ENCODE measurements at places on chromosomes 3 and 15.

DNA sequence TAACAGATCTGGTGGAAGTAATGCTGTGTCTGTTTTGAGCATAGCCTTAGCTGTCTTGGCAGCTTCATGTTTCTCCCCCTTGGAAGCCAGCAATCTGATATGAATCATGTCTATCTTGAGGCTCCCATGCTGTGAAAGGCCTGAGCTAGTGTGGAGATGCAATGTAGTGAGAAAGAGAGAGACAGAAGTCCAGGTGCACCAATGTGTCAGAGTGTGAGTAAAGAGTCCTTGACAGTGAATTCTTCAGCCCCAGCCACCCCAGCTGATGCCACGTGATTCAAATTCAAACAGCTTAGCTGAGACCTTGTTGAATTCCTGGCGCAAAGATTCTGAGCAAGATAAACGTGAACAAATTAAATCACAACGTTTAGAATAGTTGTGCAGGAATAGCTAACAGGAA, 704.2 kb downstream of the EDEM1 start:
- DNase-seq = no peak

DNA sequence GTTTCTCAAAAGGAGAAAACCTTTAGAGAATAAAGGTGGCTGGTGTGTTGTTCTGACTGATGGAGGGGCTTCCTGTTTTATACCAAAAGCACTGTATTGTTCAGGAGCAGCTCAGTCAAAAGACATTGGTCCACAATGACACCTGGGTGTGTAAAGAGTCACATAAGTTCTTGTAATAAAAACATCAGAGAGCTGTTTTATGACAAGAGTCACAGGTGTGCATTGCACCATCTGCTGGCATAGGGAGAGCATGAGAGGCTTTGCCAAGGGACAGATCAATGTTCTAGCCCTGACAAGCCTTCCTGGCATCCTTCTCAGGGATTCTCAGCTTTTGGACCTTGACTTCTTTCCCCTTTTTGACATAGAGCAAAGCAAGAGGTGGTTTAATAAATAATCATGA, 20.4 kb downstream of the ARPP21 start:
- no peak for DNase-seq

GRCh38 chr3:39144095-39144747, 9.2 kb downstream of the CSRNP1 start:
- DNase-seq = no peak

DNA sequence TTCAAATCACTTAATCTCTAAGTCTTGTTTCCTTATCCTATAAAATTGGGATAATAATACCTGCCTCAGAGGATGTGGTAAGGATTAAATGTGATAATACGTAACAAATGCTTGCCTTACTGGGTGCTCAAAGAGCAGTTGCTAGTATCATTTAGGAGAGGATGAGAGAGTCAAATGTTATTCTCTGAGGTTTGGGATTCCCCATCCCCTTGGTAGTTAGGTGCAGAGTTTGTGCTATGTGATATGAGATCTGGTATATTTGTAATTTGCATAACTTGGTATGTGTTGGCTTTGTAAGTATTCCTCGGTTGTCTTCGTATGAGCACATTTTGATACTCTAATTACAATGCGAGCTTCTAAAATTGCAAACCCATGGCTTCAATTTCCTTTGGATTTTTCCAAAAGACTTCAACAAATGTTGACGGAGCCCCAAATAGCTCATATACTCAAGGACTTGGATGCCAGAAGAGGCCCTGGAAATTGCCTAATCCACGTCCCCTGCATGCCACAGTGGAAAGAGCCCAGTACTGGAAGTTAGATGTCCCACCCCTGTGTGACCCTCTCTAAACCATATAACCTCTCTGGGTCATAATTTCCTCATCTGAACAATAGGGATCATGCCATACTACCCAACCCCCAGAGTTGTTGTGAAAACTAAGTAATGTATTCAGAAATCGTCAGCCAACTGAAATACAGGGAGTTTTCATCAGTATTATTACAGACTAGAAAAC, 85.0 kb downstream of the FBN1 start:
- DNase-seq = no peak

GRCh38 chr3:21734746-21735145, 16.3 kb downstream of the ZNF385D start:
- DNase-seq = no peak

GRCh38 chr3:157142315-157142714, 17.6 kb downstream of the CCNL1 start:
- no peak for DNase-seq

GRCh38 chr3:189625572-189625971, 5.6 kb upstream of the TP63 start:
- DNase-seq = no peak

GRCh38 chr3:89932882-89933281, 825.5 kb downstream of the EPHA3 start:
- DNase-seq = no peak

DNA sequence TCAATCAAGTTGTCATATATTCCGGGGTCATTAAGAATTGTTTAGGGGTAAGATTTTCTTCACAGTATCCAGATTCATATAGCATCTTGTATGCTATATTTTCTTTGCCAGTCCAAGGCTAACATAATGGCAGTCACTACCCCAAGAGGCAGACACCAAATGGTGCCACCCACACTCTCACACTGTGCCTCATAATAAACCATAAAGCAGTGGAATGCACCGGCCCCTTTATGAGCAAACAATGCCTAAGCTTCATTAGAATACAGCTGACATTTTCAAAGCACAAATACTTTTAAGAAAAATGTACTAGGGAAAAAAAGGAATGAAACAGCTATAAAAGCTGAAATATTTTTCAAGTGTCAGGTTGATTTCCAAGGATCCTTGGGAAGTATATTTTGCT, 121.6 kb downstream of the TFDP2 start:
- DNase-seq = no peak

GRCh38 chr15:20643829-20644425, 102.3 kb upstream of the GOLGA6L6 start:
- no peak for DNase-seq

DNA sequence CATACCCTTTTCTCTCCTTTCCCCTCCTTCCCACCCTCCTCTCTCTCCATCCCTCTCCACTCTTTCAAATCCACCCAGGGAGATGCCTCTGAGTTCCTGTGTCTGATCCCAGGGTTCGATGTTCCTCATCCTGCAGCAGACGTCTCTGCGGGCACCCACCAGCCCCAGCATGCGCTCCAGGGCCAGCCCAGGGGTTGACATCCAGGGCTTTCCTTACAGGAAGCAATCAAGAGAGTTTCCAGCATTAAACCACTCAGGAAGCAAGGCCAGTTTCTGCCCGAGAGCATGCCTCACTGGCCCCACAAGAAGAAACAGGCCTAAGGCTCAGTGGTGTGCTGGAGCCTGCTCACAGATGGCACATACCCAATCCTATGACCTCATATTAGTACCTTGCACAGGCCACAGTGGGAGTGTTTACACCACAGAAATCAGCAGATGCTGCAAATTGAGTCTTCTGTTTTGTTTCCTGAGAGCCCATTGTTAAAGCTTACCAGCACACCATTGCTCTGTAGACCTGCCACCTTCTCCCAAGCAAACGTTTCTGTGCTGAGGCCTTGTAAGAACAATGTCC, 13.2 kb downstream of the SLC6A1 start:
- DNase-seq = no peak

DNA sequence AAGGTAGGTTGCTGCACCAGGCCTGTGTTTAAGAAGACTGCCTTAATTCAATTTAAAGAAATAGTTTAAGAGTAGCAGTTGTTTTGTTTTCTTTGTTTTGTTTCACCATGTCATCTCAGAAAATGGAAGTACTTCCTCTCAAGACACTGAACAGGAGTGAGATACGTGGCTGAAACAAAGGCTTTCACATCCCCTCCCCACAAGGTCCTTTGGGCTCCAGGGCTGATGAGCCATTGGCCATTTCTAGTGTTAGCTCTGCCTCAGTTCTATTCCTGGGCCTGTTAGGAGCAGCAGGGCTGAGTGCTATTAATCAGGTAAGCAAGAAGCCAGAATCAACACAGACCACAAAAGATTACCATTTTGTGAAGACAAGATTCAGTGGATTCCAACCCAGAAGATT, 132.8 kb downstream of the KCNAB1 start:
- no peak for DNase-seq

GRCh38 chr3:150165396-150166094, 194.8 kb upstream of the PFN2 start:
- no peak for DNase-seq

DNA sequence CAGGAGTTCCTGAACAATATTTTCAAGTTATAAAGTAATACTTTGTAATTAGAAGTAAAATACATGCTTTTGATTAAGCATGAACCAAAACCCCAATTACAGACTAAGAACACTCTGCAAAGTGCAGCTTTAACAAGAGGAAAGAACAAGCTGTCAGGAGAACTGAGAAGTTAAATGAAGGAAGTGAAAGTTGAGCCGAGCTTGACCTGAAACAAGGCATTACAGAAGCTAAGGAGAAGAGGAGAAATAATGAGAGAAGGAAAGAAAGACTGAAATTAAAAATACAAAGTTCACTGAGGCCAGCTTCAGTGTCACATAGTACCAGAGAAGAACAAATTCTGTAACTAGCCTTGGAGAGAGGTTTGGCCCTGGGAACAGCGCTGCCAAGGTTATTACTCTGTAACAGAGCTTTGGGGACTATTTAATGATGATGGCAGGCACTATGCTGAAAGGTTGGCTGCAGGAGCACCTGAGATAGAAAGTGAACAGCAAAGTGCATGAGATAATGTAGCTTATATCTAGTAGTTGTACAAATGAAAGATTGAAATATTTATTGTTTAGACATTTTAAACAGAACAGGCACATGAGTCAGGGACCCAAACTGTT, 241.9 kb upstream of the PEX5L start:
- no peak for DNase-seq

DNA sequence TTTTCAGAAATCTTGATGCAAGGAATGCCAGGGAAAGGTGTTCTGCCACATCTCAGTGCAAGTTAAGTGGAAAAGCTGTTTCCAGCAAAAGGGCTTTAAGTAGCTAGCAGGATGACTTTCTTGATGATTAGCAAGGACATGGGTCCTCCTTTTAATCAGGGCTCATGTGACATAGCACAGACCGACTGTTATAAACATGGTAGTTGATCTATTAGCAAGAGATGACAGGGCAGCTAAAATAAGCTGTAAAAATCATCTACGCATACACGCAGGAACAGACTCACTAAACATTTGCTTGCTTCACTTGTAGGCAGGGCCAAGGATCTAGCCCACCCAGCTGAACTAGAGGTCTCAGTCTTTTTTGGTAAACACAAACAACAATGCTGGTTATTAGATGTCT, 69.0 kb downstream of the GOLIM4 start:
- DNase-seq = no peak

- no peak for DNase-seq
Observed at GRCh38 chr3:64441861-64442260, 216.6 kb upstream of the PRICKLE2 start.

- DNase-seq = no peak
Observed at GRCh38 chr15:58748040-58748851, 1.3 kb downstream of the ADAM10 start.

GRCh38 chr15:101121511-101122090, 130.2 kb downstream of the CHSY1 start:
- DNase-seq = no peak

DNA sequence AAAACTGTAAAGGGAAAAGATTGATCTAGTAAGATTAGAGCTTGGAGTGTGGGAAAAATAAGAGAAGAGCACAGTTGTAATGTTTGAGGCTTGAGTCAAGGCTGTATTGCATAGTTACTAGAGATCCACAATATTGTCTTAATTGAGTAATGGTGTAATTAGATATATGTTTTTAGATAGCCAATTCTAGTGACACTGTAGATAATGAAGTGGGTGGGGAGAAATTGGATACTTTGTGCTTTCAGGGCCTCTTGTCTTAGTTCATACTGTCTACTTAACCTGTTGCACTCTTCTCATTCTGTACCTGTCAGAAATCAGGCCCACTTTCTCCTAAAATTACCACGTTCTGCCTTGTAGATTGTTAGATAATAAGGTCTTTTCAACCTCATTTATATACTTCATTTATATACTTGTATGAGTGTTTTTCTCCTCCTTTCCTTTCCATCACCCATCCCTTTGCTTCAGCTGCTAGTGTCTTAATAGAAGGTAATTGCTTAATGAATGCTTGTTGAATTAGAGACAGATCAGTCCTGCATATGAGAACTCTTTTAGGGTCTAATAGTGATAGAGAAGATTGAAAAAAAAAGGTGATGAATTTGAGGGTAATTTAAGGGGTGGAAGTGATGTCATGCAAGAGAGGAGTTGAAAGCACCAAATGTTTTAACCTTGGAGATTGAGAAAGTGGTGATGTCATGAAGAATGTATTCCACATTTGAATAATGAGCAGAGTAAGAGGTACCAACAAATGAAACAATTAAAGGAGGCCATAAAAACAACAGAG, 32.0 kb downstream of the PIK3CA start:
- no peak for DNase-seq

GRCh38 chr3:71930056-71930991, 145.4 kb upstream of the PROK2 start:
- DNase-seq = peak; percentile 23

- DNase-seq = no peak
Observed at GRCh38 chr15:72732516-72732915, 46.5 kb downstream of the BBS4 start.

- DNase-seq = no peak
Observed at GRCh38 chr15:59738676-59739075, 49.6 kb upstream of the BNIP2 start.

GRCh38 chr15:39300451-39301153, 280.3 kb upstream of the THBS1 start:
- DNase-seq = no peak

DNA sequence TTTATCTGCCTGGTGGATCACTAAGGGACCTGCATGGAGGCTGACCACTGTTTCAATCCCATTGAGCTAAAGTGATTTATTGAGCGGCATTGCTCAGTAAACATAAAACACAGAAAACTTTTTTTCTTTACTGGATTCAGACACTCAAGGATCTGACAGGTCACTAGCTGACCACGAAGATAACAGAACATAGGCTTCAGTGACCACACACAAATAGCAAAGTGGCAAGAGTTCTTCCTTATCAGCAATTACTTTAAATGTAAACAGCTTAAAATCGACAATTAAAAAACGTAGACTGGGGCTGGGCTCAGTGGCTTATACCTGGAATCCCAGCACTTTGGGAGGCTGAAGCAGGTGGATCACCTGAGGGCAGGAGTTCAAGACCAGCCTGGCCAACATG, 48.7 kb downstream of the STAG1 start:
- DNase-seq = no peak

- no peak for DNase-seq
Observed at GRCh38 chr3:183927059-183927458, 42.4 kb upstream of the PARL start.

- DNase-seq = no peak
Observed at GRCh38 chr15:33553157-33553556, 242.4 kb downstream of the RYR3 start.

DNA sequence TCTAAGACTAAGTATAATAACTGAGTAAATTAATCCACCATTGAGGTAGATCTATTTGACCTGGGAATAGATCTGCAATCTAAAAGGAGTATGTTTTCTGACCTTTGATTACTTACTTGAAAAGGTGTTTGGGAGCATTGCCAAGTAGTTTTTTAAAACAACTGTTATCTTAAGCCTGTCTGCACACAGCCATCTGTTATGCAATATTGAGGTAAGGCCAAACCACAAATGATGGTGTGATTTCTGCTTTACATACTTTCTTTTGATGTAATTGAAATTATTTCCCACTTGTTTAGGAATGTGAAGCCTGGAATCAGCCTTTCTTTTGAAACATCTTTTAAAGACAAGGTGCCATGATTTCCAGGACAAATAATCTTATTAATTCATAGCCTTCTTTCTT, 274.0 kb downstream of the BBX start:
- DNase-seq = no peak

- no peak for DNase-seq
Observed at GRCh38 chr3:107641572-107642307, 119.0 kb downstream of the BBX start.

GRCh38 chr15:63998489-63998888, 47.8 kb downstream of the DAPK2 start:
- DNase-seq = no peak
